HTR-8/SVneo (cell line): ENCODE measurements at places on chromosomes 1 and 21.

DNA sequence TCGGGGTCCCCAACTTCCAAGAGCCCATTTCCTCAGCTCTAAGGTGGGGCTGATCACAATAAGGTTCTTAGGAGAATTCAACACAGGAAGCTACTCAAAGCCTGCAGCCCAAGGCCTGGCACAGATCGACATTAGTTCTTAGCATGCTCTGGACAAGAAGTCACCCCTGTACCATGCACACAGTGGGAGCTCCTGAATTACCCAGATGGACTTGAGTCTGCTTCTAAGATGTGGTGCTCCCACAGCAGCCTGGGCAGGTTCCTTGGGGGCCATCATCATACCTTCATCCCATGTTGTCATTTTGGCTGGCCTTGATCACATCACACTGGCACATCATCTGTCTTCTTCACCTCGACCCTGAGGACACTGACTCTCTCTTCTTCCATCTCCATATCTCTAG is 153.3 kb upstream of the VAMP3 start:
- no peak for DNase-seq

DNA sequence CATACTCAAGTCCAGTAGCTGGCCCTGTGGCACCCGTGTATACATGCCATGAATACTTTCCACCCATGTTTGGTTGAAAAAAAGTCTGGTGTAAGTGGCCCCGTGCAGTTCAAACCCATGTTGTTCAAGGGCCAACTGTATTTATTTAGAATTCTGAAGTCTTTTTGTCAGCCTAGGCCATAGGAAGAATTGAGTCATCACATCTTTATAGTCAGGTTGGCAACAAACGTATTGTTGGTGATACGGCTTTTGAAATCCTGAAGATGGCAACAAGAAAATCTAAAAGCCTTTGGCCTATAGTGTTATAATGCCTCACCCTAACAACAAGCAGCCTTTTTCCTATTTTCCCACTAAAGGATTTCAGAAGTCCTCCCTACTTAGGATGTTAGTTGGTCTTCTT is 363.6 kb downstream of the PLPP3 start:
- DNase-seq, result no peak

- DNase-seq, result no peak
These were observed 122.3 kb downstream of the MACF1 start for GRCh38 chr1:39326836-39327235.

DNA sequence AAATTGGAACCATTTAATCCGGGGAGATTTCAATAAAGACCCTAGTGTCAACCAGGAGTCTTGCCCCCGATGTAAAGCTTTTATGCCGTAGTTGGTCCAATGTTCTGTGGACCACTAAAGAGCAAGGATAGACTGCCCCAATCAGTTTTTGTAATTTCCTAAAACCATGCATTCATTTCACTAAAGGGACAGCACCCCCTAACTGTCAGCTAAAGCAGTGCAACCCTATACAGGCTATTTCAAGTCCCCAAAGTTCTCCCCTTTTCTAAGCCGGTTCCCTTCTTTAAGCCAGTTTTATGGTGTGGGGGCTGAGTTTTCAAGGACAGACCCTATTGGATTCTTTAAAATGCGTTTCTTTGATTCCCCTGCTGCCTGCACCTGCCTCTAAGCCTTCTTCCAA is 12.7 kb upstream of the PDPN start:
- no peak for DNase-seq

DNA sequence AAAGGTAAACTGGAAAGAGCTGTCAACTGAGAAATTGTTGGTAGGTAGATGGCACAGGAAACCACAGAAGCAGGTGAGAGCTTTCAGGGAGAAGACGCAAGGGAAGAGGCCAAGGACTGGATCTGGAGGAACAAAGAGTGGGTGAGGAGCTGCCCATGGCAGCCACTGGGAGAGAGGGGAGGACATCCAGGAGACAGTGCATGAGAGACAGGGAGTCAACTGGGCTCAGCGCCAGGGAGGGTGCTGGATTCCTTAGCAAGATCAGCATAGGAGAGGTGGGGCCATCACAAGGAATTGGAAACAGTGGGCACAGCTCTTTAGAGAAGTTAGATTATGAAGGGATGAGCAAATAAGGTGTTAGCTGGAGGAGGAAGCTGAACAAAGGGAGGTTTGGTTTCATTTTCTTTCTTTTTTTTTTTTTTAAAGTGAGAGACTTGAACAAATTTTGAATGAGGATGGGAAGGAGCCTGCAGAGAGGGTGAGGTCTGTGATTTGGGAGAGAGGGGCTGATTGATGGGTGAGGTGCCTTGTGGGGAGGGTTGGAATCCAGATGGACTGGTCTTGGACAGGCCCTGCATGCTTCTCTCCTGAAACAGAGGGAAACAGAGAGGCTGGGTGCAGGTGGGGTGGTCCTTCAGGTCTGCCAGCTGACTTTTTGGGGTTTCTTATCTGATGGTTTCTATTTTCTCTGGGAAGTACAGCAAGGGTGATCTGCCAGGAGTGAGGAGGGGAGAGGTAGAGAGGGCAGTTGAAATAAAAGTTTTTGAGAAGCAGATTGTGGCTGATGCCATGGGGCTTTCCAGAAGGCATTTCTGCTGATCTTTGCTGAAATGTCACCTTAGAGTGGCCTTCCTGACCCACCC is 5.4 kb downstream of the CYP4B1 start:
- no peak for DNase-seq

DNA sequence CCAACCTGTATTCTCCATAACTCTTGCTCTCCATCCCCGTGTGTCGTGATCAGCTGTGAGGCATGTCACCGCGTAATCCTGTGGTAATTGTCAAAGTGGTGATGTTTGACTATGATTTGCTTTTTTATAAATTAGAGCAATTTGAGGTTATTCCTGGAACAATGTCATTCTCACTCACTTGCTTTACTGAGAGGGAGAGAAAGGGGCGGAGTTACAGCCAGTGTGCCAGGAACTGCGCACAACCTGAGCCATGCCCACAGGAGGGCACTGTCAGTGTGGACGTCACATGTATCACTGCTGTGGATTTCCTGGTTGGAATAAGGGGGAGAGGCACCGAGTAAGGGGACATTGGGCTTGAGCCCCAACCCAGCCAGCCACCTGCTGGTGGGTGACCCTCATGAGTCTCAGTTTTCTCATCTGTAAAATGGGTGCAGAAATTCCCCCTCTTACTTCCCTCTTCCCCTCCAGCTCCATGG is 6.9 kb downstream of the ADGRB2 start:
- DNase-seq, result no peak

DNA sequence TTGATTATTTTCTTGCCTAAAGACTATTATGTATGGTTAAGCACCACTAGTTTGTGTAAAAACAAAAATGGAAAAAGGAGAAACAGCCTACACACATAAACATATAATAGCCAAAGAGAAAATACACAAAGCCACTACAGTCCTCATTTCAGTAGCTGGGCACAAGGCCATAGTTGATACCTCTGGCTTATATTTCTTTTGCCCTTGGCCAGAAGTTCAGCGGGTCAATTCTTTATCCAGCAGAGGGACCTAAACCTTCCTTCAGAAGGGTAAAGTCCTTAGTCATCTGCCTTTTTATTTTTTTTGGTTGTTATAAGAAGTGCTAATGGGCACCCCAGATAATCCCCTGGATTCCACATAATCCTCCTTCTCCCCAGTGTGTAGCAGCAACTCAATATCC is 134.1 kb downstream of the PIGK start:
- DNase-seq, result no peak

- no peak for DNase-seq
These were observed 7.7 kb upstream of the FAM167B start for GRCh38 chr1:32239337-32239736.

- no peak for DNase-seq
These were observed 690.5 kb upstream of the NR5A2 start for GRCh38 chr1:199336745-199337640.

DNA sequence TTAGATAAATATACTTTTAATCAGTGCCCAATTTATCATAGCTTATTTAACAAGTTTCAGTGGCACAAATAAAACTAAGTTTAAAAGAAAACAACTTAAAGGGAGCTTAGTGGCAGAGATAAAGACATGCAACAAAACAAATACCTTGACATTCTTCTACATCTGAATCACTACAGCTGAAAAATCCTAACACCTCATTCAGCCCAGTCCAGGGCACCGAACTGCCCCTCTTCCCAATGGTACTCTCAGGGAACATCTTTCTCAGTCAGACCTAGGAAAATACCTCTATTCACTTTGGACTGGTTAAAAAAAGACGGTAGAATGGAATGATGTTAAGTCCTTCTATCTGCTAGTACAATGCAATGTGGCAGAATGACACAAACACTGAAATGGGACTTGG is 8.3 kb downstream of the OTUD7B start:
- DNase-seq, result no peak

DNA sequence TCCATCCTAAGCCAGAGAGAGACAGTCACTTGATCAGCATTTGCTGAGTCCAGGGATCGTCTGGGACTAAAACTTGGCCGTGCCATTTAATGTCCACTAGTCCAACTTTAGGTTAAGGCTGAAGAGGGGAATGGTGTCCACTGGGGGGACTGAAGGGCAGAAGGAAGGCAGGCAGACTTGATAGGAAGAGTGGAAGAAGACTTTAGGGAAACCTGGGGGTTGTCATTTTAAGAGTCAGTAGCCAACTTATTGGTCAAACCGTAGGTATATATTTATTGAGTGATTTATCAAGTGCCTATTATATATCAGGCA is 1.3 kb upstream of the LMOD1 start:
- no peak for DNase-seq

- no peak for DNase-seq
These were observed at the start of gene S100A6 for GRCh38 chr1:153535242-153536011. S100A6 (minus strand) TSS chr1:153535991; CDS start chr1:153535339, 652 bp downstream.

DNA sequence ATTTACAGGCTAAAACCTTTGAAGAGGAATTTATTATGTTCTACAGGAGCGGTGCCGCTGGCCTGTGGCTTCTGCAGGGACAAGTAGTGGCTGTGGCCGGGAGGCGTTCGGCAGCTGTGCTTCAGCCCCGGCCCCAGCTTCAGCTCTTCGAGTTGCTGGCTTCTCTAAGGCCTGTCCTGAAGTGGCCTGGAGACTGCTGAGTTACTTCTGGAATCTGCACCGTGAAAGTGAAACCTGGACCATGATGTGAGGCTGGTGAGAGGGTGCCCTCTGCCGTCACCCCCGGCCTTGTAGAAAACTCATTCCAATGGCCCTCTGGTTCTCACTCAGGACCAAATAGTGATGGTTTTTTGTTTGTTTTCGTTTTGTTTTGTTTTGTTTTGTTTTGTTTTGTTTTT is 48.1 kb downstream of the PRKCZ start:
- no peak for DNase-seq

DNA sequence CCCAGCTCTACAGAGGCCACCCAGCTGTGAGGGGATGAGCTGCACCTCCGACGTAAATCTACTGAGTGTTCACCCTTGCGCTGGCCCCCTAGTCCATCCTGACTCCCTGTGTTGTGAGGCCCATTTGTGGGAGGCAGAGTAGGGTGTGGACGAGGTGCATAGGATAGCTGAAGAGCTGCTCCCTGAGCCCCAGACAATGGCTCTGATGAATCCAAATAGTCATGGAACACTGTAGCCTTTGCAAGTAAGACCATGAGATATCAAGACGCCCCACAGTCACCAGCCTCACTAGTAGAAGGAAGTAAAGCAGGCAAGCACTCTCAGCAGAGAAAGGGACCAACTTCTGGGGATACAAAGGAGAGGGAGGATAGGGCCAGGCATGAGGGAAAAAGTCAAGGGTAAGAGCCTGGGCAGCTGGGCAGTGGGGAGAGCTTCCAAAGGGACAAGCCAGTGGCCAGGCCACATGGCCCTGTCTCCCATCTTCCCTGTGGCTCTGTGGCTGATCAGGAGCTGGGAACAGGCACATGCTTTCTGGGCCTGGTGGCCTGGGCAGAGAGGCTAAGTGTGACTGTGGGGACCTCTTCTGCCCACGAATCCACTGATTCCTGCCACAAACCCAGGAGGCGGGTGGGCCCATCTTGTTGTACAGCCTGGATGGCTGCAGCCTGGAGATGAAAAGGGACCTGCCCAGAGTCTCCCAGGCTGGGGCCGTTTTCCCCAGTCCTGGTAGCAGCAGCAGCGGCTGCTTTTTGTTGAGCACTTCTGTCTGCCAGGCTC is 55.5 kb upstream of the EPS8L3 start:
- DNase-seq, result no peak

DNA sequence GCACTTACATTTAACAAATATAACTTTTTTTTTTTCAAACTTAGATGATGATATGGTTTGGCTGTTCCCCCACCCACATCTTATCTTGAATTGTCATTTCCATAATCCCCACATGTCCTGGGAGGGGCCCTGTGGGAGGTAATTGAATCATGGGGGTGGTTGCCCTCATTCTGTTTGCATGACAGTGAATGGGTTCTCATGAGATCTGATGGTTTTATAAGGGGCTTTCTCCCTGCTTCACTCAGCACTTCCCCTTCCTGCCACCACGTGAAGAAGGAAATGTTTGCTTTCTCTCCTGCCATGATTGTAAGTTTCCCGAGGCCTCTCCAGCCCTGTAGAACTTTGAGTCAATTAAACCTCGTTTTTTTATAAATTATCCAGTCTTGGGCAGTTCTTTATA is 432.6 kb downstream of the AMY1C start:
- DNase-seq, result no peak

DNA sequence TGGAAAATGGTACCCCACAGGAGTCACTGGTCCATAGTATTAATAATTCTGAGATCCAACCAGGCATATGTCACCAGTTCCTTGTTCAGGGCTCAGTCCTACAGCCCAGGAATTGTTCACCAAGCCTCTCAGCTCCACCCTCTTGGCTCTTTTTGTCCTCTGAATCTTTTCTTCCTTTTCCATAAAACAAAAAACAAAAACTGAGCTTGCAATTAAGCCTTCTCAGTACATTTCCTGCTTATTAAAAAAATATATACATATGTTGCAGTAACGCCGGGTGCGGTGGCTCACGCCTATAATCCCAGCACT is 23.4 kb upstream of the KIF1B start:
- DNase-seq, result no peak

GRCh38 chr1:1004780-1005697 is 5.1 kb upstream of the HES4 start:
- no peak for DNase-seq

GRCh38 chr1:235130766-235131270 is 2.2 kb upstream of the TOMM20 start:
- DNase-seq, result no peak

- no peak for DNase-seq
These were observed 2.2 kb upstream of the NEGR1 start for GRCh38 chr1:72284348-72285073.

- no peak for DNase-seq
These were observed 186.5 kb upstream of the GALNT2 start for GRCh38 chr1:229880271-229881170.

- no peak for DNase-seq
These were observed 12.7 kb downstream of the ATP1A4 start for GRCh38 chr1:160164121-160164520.

DNA sequence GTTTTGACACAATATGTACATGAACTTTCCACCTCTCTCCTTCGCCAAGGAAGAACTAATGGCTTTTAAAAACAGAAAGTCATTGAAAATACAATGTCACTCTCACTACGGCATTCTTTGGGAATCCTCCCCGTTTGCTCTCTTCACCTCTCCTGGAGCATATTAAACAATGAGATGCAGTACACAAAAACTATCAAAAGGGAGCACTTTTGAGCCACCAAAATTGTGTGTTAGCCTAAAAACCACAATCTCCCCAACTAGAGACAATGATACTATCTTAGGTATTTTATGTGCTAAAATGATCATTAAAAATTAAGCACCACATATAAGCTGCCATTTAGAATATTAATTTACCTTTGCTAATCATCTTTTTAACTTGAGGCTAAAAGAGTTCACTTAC is 425.5 kb downstream of the KCTD3 start:
- peak; percentile 26 for DNase-seq

- DNase-seq, result no peak
These were observed 1757.9 kb downstream of the BRINP3 start for GRCh38 chr1:188719735-188720134.
